Hematopoietic multipotent progenitor cell treated with erythropoietin and hydrocortisone succinate and interleukin-3 and kit ligand, for 17 days (in vitro differentiated cells): ENCODE measurements at places on chromosomes 12 and 14.

DNA sequence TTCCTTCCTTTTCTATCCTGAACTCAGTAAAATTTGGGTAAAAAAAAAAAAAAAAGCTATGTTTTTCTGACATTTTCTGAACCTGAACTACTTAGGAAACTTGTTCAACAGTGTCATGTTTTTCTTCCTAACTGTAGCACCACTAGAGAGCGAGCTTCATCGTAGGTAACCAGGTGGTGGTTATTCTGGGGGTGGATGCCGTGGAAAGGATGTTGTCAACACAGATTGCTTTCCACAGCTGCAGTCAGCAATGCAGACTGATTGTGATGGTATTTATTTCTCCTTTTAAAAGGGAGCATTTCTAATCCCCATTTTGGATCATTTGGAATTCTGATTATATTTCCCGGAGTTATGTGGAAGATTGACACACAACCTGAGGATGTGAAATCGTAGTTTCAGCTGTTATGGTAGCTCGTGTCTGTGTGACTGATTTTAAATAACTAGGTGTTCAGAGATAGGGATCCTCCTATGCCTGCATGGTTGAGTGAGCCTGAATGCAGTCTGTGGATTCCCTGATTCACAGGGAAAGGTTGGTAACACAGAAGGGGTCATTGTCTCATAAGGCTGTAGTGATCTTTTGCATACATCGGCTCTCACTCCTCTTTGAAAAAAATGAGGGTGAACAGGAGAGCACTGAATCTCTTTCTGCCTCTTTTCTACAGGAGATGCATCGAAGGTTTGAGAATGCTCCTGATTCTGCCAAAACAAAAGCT, 113.2 kb downstream of the ERC1 start:
- DNase-seq, result no peak

DNA sequence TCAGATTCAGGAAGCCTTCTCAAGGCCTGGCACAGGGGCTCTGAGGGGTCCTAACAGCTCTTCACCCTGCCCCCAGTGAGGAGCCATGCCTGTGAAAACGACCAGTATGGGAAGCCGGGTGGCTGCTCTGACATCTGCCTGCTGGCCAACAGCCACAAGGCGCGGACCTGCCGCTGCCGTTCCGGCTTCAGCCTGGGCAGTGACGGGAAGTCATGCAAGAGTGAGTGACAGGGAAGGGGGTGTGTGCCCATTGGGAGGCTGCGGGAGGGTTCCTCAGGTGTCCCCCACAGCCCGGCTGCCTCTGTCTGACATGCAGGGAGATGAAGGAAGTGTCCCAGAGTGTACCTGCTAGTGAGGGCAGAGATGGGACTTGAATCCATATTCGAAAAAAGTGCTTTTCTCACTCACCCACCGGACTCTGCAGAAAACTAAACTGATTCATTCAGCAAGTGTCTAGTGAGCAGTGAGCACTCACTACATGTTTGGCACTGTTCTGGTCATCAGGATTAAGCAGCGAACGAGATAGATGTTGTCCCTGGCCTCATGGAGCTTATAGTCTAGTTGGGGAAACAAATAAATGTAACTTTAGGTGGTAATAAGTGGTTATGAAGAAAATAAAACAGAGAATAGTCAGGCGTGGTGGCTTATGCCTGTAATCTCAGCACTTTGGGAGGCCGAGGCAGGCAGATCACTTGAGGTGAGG, 9.4 kb upstream of the LRP1-AS start:
- no peak for DNase-seq

- DNase-seq, result no peak
Measured at GRCh38 chr12:106074706-106075392, 63.9 kb downstream of the NUAK1 start.

GRCh38 chr14:61125867-61126572, 145.0 kb downstream of the SLC38A6 start:
- no peak for DNase-seq

- DNase-seq, result no peak
Measured at GRCh38 chr12:7959278-7959677, 23.3 kb upstream of the SLC2A3 start.
